HL-60 (cell line): ENCODE measurements at places on chromosomes 12 and 14.

DNA sequence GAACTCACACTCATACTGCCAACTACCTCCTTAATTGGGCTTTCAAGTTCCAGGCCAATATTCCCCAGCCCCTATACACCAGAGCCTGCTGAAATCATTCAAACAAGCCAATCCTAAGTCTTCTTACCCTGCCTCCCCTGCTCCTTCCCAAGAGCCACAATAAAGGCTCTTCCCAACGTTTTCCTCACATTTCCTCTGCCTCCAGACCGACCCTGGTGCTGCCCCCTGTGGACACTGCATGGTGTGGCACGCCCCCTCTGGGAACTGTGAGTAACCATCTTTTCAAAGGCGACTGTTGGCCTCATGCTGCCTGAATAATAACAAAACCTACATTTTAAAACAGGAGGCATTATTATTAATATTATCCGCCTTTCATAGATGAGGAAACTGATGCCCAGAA is 111.6 kb upstream of the NOS1 start:
- no peak for DNase-seq

DNA sequence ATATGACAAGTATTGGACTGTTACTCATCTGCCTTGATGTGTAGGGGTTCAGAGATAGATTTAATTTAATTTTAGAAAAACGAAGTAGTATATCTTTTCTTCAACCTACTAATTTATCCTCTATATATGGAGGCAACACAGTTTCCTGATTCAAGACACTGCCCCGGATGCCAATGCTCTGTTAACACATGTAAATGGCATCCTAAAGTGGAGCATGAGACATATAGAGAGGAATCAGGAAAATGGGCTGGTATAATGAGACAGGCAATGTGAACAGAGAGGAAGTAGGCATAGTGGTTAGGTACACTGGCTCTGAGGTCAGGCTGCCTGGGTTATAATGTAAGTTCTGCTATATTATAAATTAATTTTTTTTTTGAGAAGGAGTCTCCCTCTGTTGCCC is 85.6 kb downstream of the OTOGL start:
- DNase-seq: no peak

GRCh38 chr12:79086541-79087296 is 222.1 kb downstream of the SYT1 start:
- no peak for DNase-seq

GRCh38 chr12:114710151-114710550 is 26.2 kb upstream of the TBX3 start:
- DNase-seq: no peak

DNA sequence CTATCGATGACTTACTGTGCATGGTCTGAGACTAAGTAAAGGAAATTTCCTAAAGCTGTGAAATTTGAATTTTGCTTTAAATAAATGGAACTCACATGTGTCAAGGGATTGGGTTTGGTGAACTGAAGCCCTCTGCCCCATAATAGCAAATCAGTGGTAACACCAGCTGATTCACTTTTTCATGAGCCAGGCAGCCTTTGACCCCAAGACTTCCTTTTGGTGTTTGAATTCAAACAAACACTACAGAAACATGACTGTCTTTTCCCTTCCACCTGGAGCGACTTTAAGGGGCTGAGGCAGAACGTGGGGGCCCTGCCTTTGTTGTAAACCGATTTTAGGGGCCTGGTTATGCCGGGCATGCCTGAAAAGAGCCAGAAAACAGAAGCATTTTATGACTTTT is 28.8 kb downstream of the KCTD10 start:
- no peak for DNase-seq

GRCh38 chr12:98741556-98742265 is 96.6 kb downstream of the APAF1 start:
- no peak for DNase-seq

DNA sequence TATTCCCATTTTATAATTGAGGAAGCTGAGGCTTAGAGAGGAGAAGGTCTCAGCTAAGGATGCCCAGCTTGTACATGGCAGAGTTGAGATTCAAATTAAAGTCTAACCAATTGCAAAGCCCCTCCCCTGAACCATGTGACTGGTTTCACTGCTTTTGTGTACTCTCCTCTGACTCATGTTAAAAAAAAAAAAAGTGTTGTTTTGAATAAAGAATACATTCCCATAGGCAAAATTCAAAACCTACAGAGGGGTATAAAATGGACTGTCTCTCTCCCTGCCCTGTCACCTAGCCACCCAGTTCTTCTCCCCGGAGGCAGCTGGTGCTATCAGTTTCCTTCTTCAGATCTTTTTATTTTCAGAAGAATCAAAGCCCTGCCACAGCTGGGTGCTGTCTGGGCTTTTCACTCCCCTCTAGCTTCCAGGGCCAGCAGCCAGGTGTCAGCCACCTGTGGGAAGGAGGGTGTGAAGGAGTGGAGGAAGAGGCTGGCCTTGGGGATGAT is 5.4 kb downstream of the PSMD9 start:
- DNase-seq: no peak

DNA sequence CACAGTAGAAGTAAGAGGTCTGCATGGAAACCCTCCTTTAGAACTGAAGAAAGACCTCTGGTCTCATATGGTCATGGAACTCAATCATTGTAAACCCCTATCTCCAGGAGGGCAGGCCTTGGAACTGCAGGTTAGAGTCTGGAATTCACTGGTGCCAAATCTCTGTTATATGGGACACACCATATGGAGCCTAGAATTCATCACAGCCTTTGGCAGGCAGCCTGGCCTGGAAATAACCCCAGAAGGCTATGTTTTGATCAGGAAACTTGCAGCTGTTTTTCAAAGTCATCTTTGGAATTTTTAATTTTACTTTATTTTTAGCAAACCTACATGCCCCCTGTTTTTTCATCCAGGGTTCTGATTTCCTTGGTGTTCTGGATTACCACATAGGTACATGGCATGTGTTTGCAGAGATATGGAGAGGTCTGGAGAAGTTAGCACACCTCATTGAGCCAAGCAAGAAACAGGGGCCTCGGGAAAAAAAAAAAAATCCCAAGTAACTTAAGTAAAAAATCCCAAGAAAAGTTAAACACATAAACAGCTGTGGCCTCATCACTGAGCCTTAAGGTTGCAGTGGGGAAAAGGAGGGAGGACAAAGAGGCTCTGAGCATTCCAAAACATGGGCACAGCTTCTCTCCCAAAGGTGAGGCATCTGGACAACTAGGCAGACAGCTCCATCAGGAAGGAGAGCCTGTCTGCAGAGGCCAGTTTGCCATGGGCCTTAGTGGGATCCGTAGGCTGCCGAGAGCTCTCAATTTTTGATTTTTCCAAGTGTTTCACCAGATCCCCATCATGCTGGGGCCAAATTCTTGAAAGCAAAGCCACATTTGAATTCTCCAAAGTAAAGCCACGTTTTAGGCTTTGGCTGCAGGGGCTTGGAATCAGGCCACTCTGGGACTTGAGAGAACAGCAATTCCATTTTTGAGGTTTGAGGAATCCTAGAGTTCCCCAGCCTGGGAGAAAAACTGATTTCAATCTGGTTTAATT is 339.6 kb upstream of the TBX3 start:
- no peak for DNase-seq

DNA sequence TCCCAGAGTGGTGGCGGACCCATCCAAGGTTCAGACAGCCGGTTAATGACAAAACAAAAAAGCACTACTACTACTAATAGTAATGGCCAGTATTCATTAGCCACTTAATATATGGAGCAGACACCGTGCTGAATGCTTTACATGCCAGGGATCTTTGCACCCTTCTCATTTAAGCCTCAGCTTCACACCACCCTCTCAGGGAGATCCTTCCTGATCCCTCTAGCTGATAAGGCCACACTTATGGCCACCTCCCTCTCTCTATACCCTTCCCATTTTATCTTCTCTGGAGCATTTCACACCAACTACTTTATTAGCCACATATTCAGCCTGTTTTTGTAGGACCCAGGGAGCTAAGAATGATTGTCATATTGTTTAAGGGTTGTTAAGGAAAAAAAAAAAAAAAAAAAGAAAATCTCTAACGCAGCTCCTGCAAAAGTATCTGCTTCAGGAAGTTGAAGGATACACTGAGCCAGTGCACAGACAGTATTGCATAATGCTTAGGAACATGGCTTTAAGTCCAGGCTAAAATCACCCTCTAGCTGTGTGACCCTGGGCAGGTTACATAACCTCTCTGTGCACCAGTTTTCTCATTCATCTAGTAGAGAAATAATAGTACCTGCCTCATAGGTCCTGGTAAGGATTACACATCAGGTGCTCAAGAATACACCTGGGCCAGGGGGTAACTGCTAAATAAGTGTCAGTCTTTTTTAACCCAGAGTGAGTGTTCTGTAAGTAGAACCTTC is 29.4 kb downstream of the NUAK1 start:
- no peak for DNase-seq

- DNase-seq: no peak
These were observed 53.3 kb downstream of the STAB2 start for GRCh38 chr12:103640410-103640809.

DNA sequence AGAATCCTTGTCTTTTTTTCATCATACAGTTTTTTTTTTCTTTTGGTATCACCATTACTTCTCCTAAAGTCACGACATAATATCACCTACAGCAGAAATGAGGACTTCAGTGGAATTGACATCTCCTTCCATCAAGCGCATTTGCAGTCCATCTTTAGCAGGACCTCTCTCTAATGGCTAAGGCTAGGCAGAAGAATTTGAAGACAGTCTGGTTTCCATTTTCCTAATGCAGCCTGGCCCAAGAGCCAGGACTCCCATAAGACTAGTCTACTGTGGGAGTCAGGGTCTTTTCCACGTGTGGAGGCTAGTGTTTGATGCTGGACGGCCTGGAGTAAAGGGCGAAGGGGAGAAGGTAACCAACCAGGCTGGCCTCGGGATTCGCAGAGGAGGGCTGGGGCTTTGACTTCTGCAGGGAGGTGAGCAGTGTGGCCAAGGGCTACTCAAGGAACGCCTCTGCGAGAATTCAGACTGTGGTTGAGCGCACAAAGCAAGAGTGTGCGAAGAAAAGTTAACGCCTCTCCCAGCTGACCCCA is 769 bp upstream of the ZNF740 start:
- DNase-seq: no peak

DNA sequence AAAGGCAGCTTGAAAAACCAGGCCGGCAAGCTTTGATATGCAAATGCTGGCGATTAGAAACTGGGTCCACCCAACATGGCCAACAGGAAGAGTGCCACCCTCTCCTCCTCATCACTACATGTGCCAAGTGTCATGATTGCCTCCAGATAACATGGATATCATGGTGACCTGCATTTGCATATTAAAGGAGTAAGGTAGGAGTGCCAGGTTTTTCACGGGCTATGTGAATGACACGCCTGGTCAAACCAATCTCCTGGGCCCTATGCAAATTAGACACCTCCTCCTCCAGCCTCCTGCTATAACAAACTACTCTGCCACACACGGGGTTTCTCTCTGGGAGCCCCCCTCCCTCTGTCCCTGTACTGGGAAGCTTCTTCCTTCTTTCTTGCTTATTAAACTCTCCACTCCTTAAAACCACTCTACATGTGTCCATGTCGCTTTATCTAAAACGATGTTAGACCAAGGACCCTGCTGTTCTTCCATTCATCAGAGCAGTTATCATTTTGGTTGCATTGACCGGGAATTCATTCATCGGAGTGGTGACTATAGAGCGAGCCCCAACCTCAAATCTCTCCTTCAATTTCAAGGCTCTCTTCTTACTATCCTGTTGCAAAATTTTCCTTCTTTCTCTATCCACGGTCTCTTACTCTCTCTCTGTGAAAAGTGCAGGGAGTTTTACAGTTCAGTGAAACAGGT is 27.5 kb downstream of the APOBEC1 start:
- DNase-seq: no peak

GRCh38 chr12:123634142-123634561 is 523 bp downstream of the GTF2H3 start:
- no peak for DNase-seq

GRCh38 chr14:74609721-74610120 is 2.3 kb downstream of the LTBP2 start:
- DNase-seq: no peak

- DNase-seq: no peak
These were observed at the start of gene STRN3 for GRCh38 chr14:31026077-31026449. STRN3 (minus strand) TSS chr14:31026379; CDS start chr14:31026185, 194 bp downstream.

- DNase-seq: no peak
These were observed 64.6 kb upstream of the LMO3 start for GRCh38 chr12:16670456-16671050.

- no peak for DNase-seq
These were observed 6.3 kb upstream of the NYNRIN start for GRCh38 chr14:24392325-24393091.

DNA sequence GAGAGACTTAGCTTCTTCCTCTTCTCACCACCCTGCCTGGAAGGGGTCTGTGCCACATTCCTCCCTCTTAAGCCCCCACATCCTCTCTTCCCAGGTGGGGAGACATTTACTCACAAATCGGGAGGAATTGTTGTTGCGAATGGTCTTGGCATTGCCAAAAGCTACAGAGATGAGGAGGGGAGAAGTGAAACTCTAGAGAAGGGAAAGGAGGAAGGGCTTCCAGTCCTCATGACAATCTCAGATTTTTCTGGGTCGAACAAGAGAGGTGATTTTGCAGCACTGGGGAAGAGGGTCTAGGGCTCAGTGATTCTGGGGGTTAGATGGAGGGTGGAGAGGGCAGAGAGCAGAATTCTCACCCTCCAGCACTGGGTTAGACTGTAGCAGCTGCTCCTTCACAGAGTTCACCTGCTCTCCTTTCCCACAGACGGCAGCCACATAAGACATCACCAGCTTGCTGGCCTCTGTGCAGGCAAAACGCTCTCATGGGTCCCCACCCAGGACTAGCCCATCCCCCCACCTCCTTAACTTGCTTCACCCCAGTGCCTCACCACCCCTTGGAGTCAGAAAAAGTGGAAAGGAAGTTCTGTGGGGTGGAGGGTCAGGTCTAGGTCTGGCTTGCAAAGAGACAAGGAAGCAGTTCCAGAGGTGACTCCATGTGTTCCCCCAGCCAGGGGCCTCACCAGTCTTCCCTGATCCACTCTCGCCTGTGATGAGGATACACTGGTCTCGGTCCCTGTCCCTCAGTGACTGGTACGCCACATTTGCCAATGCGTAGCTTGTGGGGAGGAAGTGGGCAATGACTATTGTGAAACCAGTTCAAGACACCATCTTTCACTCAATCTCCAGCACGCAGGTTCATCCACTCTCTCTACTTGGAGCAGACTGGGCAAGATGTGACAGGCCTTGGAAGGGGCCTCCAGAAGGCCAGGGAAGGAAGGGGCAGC is 2.7 kb downstream of the MYO1A start:
- peak; percentile 91 for DNase-seq

DNA sequence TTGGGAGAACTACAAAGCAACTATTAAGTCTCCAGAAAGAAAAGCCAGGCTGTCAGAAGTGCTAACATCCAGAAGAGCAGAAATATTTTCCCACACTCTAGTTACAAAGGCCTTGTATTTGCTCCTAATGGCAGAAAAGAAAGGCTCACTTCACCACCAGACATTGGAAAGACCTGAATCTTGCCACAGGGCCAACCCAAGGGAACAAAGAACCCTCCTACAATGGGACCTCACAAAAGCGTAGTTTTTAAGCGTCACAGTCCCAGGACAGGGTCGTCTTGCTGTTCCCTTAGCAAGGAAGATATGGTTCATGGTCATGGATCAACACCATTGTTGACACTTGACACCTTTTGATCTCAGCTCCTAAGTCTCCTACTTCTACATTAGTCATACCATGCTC is 119.1 kb downstream of the RPS29 start:
- no peak for DNase-seq
